ENCODE measurements at places on chromosomes 7 and 10.

DNA sequence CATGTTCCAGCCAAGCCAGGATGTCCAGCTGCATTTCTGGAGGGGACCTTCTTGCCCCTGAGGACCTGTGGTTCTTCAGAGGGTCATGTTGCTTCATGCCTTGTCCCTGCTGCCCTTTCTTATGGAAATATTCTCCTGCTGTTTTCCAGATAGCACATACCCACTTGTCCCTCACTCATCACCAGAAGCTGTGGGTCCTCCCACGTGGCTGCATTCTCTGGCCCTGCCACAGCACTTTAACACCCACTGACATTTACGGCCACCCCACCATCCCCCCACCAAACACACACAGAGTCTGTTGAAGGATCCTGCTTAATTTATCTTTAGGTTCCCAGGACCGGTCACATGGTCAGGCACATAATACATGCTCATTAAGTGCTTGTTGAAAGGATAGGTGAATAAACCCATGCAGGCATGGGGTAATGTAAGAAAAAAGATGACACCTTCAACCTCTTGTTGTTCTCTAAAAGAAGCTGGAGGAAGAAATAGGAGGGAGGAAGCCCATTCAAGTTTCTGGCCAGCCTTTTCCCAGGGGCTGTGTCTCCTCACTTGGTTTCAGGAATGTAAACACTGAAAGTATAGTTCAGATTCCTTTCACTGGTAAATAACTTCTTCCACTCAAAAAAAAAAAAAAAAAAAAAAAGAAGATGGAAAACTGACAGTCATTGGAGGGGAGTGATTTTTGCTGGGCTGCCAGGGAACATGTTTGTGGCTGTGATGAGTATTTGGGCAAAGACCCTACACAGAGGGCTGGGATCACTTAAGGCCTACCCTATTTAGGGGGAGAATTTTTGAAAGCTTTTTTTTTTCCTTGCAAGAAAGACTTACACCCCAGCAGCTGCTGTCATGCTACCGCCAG lies 19.8 kb upstream of the BMPER start:
- DNase-seq, result no peak

DNA sequence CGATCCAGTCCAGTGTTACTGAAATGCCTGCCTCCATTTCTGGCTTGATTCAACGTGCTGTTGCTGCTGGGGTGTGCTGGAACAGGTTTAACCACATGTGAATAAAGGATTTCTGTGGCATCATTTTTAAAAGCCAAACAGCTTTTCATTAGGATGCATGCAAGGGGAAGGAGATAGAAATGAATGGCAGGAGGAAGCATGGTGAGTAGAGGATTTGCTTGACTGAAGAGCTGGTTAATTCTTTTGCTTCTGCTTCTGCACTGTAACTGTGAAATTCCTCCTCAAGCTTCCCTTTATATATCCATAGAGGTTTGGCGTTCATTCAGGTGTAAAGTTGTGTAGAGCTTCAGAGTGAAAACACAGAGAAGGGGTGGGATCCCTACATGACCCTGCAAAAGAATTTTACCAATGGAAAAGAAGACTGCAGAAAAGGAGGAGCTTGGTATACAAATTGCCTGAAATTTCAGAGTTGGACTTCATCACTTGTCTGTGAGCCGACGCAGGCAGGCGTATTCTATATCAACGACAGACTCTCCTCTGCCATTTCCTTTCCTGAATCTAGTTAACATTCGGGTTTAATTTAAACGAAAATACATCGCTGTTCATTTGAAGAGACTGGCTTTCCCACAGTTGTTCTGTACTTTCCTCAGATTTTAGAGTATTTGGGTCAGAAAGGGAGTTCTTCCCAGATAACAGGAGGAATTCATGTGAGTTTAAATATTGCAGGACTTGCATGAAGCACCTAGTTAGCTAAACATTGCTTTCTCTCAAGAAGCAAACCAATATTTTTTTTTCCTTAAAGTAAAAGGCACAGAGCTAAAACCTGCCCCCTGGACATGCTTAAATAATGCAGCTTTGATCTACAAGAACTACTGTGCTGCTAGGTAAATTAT lies at the start of gene SOSTDC1:
TSS of gene SOSTDC1 (minus strand) at position 270 of the 893 bp plus-strand sequence. CDS start at position 200, 70 bp downstream.
- DNase-seq, result no peak

GRCh38 chr7:45402480-45403218 lies 171.5 kb upstream of the ADCY1 start:
- DNase-seq, result peak; percentile 44

DNA sequence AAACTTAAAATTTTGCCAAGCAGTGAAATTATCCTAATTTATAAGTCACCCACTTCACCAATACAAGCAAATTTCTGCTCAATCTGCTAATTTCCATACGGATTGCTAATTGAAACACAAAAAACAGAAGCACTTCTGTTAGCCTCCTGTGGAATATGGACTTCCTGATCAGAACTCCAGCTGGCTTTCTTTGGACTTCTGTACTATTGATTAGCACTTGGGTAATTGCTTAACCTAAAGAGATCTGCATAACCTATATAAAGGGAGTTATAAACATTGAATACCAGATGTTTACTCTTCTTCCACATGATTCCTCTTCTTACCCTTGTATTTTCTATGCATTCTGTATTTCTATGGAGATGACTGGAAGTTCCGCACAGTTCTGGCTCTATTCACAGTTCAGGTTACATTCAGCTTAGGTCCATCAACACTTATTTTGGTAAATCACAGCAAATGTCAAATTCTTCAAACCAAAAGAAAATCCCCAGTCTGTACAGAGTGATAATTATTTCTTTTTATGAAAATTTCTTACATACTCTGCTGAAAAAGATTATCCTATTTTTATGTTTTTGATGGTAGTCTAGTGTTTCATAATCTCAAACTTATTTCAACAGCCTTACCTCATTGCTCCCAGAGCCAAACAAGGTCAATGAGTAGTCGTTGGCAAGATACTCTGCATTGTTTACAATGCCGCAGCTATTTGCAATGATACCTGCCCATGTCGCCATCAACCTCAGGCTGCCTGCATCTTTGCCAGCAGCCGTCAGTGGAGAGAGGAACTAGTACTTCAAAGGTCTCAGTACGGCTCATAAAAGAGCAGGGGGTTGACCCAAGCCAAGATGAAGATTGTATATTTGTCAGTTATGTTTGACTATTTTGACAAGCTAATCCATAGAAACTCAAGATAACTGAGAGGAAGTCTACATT lies 225.6 kb downstream of the AHR start:
- no peak for DNase-seq

GRCh38 chr7:139340037-139340807 lies 915 bp upstream of the FMC1 start:
- DNase-seq, result peak; percentile 99

DNA sequence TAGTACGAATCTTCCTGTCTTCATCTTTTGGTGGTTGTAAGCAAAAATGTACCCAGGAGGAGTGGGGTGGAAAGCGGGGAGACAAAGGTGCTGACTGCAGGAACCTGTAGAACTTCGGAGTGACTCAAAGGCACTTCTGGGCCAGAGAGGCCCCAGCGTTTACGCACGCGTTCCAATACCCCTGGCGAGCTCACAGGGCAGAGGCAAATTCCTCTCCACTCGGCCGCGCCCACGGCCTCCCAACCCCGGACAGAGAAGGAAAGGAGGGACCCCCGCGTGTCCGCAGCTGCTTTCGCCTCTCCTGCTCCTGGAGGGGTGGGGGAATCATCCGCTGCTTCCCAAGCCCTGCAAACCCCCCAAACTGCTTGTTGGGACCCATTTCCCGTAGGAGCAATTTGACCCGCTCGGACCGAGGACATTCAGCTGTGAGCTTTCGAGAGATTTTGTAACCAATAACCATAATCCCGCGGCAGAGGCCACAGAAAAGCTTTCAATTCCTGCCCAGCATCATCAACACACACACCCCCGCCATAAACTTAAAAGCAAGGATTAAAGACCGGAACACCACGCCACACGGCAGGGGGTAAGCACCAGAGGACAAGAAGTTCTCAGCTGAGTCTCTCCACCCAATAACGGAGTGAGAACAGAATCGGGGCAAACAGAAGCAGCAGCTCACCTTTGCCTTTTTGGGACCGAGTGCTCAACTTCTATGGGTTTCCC lies 2.3 kb downstream of the IGF2BP3 start:
- no peak for DNase-seq

- no peak for DNase-seq
Measured at GRCh38 chr7:1045069-1046063, 1.0 kb downstream of the GPR146 start.

DNA sequence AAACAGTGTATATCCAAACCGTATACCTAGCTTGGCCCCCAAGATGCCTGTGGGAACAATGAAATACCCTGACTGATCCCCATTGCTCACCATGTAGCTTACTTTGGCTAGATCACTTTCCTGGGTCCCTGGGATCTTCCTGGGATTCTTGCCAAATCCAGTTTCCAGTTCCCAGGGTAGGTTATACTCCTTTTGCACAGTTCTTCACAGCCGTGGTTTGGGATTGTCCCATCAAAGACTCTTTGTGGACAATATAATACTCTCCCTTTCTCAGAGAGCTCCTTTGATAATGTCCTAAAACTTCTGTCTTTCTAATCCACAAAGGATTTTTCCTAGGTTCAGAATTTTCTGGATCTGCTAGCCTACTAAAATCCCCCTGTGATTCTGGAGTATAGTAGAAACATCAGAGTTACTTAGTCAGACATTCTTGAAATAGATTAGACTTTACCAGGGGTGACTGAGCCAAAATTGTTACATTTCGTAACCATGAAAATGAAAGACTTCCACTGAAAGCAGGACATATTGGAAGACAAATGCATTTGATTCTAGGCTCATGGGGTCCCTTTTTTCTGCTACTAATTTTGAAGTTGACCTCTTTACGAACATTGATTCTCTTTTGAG lies 388.3 kb upstream of the ETV1 start:
- DNase-seq, result peak; percentile 66

DNA sequence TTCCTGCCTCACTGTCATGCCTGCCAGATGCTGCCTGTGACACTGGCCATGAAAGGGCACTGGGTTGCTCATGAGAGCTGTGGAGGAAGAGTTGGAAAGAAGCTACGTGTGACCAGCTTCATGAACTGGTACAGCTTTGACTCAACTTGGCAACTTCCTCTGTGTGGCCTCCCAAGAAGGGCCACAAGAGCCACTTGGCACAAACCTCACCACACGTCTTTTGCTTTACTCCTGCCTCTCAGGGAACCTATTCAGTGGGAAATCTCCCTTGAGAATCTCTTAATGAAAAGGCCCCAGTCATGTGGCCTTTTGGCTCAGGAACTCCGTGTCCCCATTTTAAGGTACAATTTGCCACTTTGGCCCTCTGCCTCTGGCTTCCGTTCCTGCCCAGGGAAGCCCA lies 54.5 kb downstream of the FRMD4A start:
- DNase-seq, result no peak

DNA sequence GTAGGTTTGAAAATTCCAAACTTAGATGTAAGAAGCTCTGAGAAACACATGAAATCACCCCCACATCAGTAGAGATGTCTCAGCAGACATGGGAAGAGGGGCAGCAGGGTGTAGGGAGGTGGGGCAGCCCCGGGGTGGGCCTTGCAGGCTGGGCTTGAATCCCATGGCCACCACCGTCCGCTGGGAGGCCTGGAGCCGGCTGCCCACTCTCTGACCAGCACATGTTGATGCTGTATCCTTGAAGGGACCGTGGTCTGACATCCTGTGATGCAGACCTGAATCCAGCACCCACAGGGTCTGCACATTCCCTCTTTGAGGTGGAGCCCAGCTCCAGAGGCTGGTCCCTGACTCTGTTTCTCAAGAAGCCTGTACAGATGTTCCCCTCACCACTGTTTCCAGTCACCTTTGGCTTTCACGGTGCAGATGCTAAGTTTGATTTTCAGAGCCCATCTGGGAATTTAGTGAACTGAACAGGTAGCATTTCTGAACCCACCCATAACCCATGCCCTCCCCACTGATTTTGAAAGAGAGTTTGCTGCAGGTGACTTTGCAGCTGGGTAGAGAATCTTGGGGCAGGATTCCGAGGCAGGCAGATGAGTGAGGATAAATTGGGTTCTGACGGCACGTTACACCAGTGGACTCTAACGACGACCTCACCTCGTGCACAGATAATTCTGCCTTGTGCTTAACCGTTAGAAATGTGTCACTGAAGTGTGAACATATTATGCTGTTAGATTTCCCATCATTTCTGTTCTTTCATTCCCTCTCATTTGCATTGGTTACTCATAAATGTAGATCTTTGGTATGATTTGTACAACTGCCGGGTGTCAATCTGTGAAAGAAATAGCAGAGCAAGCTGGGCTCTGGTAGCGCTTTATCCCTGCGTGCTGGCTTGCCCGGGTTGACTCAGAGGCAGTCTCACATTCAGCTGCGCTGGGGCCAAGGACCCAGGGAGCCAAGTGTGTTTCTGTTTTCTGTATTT lies 45.7 kb downstream of the IKZF1 start:
- no peak for DNase-seq

DNA sequence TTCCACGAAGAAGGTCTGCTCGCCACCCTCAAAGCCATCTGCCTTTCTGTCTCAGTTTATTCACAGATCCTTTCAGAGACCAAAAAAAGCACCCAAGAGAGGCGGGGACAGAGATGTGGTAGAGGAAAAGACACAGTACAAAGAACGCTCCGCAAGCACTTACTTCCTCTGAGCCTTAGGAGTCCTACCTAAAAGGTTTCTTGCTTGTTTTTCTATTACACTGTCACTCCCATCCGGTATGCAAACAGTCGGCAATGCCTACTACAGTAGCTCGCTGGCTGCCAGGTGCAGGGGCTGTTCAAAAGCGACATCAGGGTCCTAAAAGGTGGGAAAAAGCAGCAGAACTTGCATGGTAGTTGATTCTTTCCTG lies 816 bp downstream of the TECPR1 start:
- DNase-seq, result no peak

DNA sequence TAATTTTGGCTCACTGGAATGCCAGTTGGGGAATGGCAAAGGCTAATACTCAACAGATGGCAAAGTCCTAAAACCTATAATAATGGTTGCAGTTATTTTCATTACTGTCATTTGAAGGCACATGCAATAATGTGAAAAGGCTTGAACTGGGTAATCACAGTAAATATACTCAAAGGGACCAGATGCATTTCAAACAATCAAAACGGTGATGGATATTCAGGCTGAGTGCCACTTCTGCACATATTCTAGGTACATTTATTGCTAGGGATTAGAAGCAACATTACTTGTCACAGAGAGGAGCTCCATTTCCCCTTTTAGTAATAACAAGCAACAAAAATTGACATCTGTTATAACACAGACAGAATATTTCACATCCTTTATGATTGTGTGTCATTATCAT lies 171.8 kb downstream of the NXPH1 start:
- no peak for DNase-seq

DNA sequence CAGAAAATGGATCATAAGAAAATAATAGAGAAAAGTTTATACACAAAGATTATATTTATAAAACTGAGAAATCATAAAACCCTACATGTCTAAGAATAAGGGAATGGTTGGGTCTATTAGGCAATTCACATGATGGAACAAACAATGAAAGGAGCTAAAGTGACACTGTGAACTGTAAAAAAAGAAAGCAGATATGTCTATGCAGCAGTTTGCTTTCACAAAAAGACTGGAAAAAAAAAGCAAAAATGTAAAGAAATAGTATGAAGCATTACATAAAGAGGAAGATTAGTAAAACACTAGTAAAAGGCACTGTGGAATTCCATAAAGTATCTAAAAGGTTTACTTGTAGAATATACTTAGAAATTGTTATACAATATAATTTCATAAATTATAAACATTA lies 95.9 kb downstream of the HBP1 start:
- no peak for DNase-seq

Measured in stromal cell of bone marrow (primary cell).